HFFc6 (cell line): ENCODE measurements at places on chromosomes 3 and 15.

DNA sequence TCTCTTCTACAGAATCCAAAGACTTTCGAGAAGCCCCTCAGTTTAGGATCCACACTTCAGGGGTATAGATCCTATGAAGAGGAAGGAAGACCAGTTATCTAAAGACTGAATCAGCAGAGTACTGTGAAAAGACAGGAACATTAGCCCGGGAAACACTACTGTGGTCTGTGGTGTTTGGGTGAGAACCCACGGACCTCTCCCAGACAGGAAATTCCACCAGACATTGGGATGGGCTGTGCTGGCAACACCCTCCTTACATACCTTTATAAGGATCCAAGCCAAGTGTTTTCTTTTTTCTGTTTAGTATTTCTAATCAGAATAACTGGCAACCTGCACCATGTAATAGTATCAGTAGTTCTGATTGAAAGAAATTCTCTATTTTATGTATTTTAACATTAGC lies 14.1 kb downstream of the TMEM207 start:
- peaks cover 22% of the 10 kb centered on the region for H3K4me1 ChIP-seq
- H3K4me3 ChIP-seq = no peak overlapping the region
- H3K36me3 ChIP-seq = peaks cover 9% of the 10 kb centered on the region; the same call in 1 of the 2 replicates
- peaks cover 1% of the 10 kb centered on the region; the same call in 1 of the 2 replicates for H3K27me3 ChIP-seq
- H3K27ac ChIP-seq = no peak overlapping the region
- no peak for DNase-seq

DNA sequence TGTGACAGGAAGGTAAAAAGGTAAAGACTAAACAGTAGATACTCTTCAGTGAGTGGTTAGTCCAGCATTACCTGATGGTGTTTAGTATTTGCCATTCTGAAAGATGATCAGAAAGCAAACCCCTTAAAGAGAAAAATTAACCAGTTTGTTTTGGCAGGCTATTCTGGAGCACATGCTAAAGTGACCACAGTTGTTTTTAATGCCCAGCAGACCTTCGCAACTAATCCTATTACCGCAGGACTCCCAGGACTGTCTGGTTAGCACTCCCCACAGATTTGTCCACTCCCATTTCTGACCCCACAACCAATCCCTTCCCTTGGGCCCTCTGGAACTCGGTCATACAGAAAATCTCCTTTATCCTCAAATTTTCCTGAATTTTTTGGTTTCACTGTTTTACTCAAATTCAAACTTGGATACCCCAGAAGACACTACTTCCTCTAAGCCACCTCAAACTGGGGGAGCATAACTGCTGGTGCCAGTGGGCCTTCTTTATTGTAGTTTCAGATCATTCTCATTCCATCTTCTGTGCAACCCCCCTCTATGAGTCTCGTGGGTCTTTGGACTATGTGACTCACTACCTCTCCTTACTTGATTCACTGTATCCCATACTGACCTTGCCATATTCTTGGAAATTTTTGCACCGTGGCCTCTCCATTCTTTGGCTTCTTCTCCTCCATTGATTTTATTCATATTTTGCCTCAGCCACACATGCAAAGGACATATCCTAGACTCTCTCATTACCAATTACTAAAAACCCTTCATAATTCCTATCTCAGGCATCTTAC lies 104.4 kb downstream of the RBMS3 start:
- peaks cover 29% of the 10 kb centered on the region; the same call in 1 of the 2 replicates for H3K36me3 ChIP-seq
- DNase-seq = peak; percentile 31
- peak overlapping the region; percentile 89 for H3K27ac ChIP-seq
- peaks cover 63% of the 10 kb centered on the region for H3K4me1 ChIP-seq
- peak overlapping the region; percentile 66 for H3K4me3 ChIP-seq
- H3K27me3 ChIP-seq = no peaks in the 10 kb centered on the region; the same call in none of the 2 replicates

DNA sequence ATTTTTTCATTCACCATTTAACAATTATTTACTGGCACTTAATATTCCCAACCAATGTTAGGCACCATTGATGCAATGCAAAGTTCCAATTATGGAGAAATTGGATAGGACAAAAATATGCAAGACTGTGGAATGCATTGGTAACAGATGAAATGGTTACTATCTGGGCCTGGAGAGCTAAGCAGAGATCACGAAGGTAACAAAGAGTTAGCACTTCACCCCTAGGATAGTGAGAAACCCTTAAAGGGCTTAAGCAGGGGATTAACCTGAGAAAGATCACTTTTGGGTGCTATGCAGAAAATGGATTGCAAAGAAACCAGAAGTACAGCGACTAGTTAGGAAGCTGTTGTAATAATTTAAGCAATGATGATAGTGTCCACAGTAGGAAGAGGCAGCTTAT lies 129.6 kb upstream of the GPR149 start:
- H3K27ac ChIP-seq = no peak overlapping the region
- no peaks in the 10 kb centered on the region for H3K4me1 ChIP-seq
- no peak for DNase-seq
- H3K27me3 ChIP-seq = no peaks in the 10 kb centered on the region
- H3K4me3 ChIP-seq = no peak overlapping the region

GRCh38 chr15:36860792-36861191 lies 239.6 kb downstream of the MEIS2 start:
- no peaks in the 10 kb centered on the region for H3K36me3 ChIP-seq
- no peak for DNase-seq
- no peaks in the 10 kb centered on the region; the same call in 1 of the 2 replicates for H3K27me3 ChIP-seq
- H3K27ac ChIP-seq = no peak overlapping the region
- 0 out of 2 replicates have a peak, but pooled peaks cover 4% of the 10 kb centered on the region for H3K4me1 ChIP-seq
- no peak overlapping the region for H3K4me3 ChIP-seq

- DNase-seq = no peak
- no peak overlapping the region for H3K4me3 ChIP-seq
- H3K36me3 ChIP-seq = peaks cover 21% of the 10 kb centered on the region; the same call in 1 of the 2 replicates
- no peak overlapping the region for H3K27ac ChIP-seq
- H3K27me3 ChIP-seq = peaks cover 4% of the 10 kb centered on the region; the same call in 1 of the 2 replicates
Measured at GRCh38 chr15:70646169-70646568, 117.2 kb downstream of the UACA start.

- no peak overlapping the region for H3K27ac ChIP-seq
- H3K4me3 ChIP-seq = no peak overlapping the region
- no peaks in the 10 kb centered on the region for H3K36me3 ChIP-seq
- H3K4me1 ChIP-seq = no peaks in the 10 kb centered on the region
- no peak for DNase-seq
Measured at GRCh38 chr15:33649217-33649933, 318.9 kb upstream of the CHRM5 start.

GRCh38 chr3:136960838-136961836 lies 3.4 kb downstream of the IL20RB start:
- DNase-seq = peak; percentile 81
- H3K27me3 ChIP-seq = no peaks in the 10 kb centered on the region; the same call in 1 of the 2 replicates
- peak overlapping the region; percentile 61 for H3K4me3 ChIP-seq
- peak overlapping the region; percentile 77 for H3K27ac ChIP-seq
- peaks cover 9% of the 10 kb centered on the region; the same call in 1 of the 2 replicates for H3K36me3 ChIP-seq

- H3K27ac ChIP-seq = peak within 1 kb of the TSS; percentile 82
- no peaks in the 10 kb centered on the region for H3K36me3 ChIP-seq
- DNase-seq = peak; percentile 24
Measured at GRCh38 chr15:91853511-91853947, at the start of gene SLCO3A1. TSS of gene SLCO3A1 (plus strand) at chr15:91853708.

DNA sequence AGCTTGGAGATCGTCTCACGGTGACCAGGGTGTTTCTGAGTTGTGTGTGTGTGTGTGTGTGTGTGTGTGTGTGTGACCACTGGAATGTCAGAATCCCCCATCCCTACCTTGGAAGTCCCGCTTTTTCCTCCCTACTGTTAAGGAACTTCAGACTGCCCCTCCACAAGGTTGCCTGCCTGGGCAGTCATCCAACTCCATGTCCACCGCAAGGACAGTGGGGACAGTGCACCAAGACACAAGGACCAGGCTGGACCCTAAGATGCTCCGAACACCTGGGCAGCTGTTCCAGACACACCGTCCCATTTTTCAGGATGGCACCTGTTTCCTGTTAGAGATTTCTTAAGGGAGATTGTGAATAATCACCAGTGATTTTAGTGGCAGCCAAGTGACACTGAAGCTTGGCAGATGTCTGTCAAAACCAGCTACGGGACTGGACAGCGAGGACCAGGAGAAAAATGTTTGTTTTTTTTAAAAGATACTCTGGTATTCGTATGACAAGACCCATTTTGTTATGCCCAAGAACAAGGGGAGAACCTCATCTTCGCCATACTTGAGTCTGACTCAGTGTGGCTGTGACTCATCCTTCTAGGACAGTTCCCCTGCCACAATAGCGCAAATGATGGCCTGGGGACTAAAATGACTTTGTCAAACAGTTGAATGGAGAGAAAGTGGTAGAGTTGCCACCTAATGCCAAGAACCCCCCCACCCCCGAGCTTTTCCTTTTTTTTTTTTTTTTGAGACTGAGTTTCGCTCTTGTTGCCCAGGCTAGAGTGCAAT lies 15.5 kb downstream of the PAQR9 start:
- no peak for DNase-seq
- no peak overlapping the region for H3K4me3 ChIP-seq
- H3K36me3 ChIP-seq = no peaks in the 10 kb centered on the region
- H3K27ac ChIP-seq = no peak overlapping the region
- peaks cover 17% of the 10 kb centered on the region for H3K4me1 ChIP-seq
- H3K27me3 ChIP-seq = peaks cover 34% of the 10 kb centered on the region

DNA sequence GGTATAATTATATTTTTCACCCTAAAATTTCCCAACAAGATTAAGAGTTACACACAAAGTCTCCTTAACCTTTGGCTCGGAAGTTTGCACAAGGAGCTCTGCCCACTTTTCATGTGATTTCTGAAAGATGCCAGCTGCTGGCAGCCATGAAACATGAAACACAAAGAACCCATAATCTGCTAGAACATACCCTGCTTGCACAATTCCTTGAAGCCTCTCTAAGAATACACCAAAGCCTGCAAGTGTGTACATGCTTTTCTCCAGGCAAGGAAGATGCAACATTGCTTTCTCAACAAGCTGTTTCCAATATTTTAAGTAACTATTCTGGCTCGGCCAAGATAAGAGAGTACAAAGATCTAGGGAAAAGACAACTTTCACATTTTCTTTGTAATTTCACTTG lies 182.0 kb upstream of the WNT5A start:
- H3K4me1 ChIP-seq = peaks cover 18% of the 10 kb centered on the region
- H3K27me3 ChIP-seq = peaks cover 6% of the 10 kb centered on the region
- no peak overlapping the region for H3K4me3 ChIP-seq
- DNase-seq = no peak
- no peaks in the 10 kb centered on the region for H3K36me3 ChIP-seq
- no peak overlapping the region for H3K27ac ChIP-seq

GRCh38 chr3:144524531-144524930 lies 552.9 kb downstream of the DIPK2A start:
- no peaks in the 10 kb centered on the region for H3K36me3 ChIP-seq
- no peaks in the 10 kb centered on the region for H3K4me1 ChIP-seq
- H3K27me3 ChIP-seq = no peaks in the 10 kb centered on the region
- H3K4me3 ChIP-seq = no peak overlapping the region
- H3K27ac ChIP-seq = no peak overlapping the region
- no peak for DNase-seq

DNA sequence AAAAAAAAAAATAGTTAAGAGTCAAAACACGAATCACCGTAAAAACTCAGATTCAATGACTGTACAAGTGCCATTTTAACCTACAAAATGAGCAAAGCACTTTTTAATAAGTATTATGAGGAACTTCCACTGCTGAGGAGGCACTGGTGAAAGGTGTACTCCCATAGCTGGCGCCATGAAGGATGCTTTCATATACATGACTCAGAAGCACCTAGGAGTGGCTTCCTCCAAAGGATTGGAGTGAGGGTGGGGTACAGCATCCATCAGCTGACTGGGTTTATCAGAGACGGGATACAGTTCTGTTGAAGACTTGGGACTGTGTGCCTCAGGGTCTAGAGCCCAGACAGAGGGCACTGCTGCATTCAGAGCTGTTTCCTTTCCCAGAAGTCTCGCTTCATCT lies 60.9 kb upstream of the MEX3B start:
- H3K4me1 ChIP-seq = peaks cover 29% of the 10 kb centered on the region
- H3K36me3 ChIP-seq = peaks cover 3% of the 10 kb centered on the region; the same call in 1 of the 2 replicates
- no peak overlapping the region for H3K4me3 ChIP-seq
- H3K27me3 ChIP-seq = peaks cover 2% of the 10 kb centered on the region; the same call in 1 of the 2 replicates

- peak overlapping the region; percentile 74 for H3K27ac ChIP-seq
- no peak overlapping the region for H3K4me3 ChIP-seq
- DNase-seq = peak; percentile 96
- H3K36me3 ChIP-seq = peaks cover 1% of the 10 kb centered on the region; the same call in 1 of the 2 replicates
Measured at GRCh38 chr3:171351676-171352075, 108.5 kb downstream of the TNIK start.

DNA sequence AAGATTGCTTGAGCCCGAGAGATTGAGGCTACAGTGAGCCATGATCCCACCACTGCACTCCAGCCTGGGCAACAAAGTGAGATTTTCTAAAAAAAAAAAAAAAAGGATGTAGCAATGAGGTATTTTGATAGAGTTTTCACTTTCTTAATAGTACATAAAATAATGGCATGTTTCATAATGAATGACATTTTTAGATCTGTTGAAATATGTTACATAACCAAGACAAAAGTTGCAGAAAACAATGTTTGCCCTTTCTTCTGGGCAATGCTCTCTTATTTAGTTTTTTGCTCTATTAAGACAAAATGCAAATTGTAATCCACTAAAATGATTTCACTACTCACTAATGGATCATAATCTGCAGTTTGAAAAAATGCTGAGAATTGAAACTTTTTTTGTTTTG lies 4.4 kb upstream of the MAPK6 start:
- H3K27me3 ChIP-seq = peaks cover 1% of the 10 kb centered on the region
- no peak overlapping the region for H3K4me3 ChIP-seq
- no peaks in the 10 kb centered on the region for H3K36me3 ChIP-seq
- no peak overlapping the region for H3K27ac ChIP-seq
- no peak for DNase-seq
- peaks cover 47% of the 10 kb centered on the region for H3K4me1 ChIP-seq

GRCh38 chr3:64548200-64548889 lies 139.5 kb downstream of the ADAMTS9 start:
- H3K4me3 ChIP-seq = no peak overlapping the region
- DNase-seq = no peak
- H3K4me1 ChIP-seq = no peaks in the 10 kb centered on the region
- H3K27me3 ChIP-seq = peaks cover 23% of the 10 kb centered on the region
- H3K27ac ChIP-seq = no peak overlapping the region

DNA sequence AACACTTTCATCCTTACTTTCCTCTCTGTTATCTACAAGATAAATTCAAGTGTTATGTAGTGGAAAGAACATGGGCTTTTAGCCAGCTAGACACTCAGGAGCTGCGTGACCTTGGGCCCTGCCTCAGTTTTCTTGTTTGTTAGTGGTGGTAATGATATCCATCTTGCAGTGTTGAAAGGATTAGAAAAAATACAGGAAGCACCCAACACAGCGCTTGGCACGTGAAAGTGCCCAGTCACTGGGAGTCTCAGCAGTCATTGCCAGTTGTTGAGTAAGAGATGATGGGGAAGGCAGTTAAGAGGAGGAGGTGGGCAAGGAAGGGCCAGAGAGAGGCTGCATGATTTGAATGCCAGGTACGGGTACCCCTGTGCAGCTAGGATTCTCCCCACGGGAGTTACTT lies 5.3 kb downstream of the PDIA5 start:
- H3K4me1 ChIP-seq = peaks cover 40% of the 10 kb centered on the region
- 0 out of 2 replicates have a peak, but pooled peaks cover 6% of the 10 kb centered on the region for H3K36me3 ChIP-seq
- H3K27ac ChIP-seq = no peak overlapping the region
- H3K27me3 ChIP-seq = no peaks in the 10 kb centered on the region
- H3K4me3 ChIP-seq = no peak overlapping the region

GRCh38 chr3:124363476-124363875 lies 366.8 kb upstream of the UMPS start:
- DNase-seq = peak; percentile 38
- peaks cover 10% of the 10 kb centered on the region for H3K27me3 ChIP-seq
- H3K4me3 ChIP-seq = no peak overlapping the region
- no peaks in the 10 kb centered on the region for H3K36me3 ChIP-seq

GRCh38 chr3:33057320-33058298 lies 39.3 kb downstream of the GLB1 start:
- no peaks in the 10 kb centered on the region; the same call in 1 of the 2 replicates for H3K27me3 ChIP-seq
- no peak for DNase-seq
- H3K4me1 ChIP-seq = peaks cover 10% of the 10 kb centered on the region
- H3K27ac ChIP-seq = no peak overlapping the region
- no peak overlapping the region for H3K4me3 ChIP-seq
- peaks cover 23% of the 10 kb centered on the region for H3K36me3 ChIP-seq
